ENCODE measurements at places on chromosomes 16 and 17.

- no peak for DNase-seq
Observed at GRCh38 chr17:74183411-74183810, 20.1 kb upstream of the RPL38 start.

DNA sequence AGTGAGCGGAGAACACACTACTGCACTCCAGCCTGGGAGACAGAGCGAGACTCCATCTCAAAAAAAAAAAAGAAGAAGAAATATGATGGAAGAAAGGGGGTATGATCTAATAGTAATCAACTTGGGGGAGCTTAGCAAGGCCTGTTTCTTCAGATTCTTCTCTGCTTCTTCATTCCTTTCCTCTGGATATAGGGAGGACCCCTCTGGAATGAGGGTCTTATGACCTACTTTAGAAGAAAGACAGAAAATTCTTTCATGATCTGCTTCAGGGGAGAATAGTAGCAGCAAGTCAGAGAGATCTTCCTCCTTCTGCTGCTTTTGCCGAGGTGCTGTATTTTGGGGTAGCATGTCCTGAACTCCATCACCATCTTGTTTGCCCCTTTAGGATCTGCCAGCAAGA is 44.9 kb upstream of the ETV4 start:
- no peak for DNase-seq

DNA sequence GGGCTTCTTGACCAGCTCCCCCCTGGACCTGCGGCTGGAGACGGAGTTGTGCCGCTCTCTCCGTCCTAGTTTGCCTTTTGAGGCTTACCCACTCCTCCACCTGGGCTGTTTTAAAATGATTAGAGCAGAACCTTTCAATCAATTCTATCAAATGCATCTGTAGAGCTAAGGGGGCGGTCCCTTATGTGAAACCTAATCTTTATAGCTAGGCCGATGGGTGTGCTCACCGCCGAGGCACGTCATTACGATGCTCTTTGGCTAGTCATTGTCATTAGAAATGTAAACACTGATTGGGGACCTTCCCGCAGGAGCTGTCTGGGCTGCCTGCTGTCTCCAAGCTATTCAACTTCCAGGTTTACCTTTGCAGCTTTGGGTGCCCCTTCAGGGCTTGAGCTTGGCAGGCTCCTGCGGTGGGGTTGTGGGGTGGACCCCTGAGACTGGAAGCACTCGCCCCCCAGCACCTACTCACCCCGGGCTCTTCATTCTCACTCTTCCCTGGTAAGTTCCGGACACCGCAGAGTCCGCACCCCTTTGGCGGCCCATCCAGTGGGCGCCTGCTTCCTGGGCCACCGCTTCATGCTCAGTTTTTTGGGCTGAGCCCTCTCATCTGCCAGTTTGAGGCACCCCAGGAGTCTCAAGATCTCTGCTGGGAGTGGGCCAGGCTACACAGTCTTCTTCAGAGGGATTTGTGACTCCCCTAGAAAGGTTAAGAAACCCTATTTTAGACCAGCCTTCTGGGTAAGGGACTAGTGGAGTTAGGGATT is 20.9 kb upstream of the IL17C start:
- DNase-seq = no peak

DNA sequence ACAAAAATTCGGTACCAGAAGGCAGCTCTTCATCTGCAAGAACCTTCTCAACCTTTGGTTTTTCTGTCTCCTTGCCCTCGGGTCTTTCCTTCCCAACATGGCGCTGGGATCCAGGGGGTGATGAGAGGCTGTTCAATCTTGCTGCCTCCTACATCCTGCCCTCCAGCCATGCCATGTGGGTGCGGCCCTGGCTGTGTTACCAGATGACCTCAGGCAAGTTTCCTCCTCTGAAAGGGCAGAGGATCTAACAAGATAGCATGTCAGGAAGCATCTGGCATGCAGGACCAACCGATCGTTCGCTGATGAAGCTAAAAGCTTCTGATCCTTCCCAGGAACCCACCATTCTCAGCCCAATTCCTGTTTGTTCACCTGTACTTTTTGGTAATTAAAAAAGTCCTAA is 36.8 kb upstream of the BCAR1 start:
- no peak for DNase-seq

GRCh38 chr17:43791589-43791988 is 11.4 kb downstream of the CFAP97D1 start:
- no peak for DNase-seq

GRCh38 chr17:65104541-65104940 is 32.6 kb upstream of the RGS9 start:
- no peak for DNase-seq

DNA sequence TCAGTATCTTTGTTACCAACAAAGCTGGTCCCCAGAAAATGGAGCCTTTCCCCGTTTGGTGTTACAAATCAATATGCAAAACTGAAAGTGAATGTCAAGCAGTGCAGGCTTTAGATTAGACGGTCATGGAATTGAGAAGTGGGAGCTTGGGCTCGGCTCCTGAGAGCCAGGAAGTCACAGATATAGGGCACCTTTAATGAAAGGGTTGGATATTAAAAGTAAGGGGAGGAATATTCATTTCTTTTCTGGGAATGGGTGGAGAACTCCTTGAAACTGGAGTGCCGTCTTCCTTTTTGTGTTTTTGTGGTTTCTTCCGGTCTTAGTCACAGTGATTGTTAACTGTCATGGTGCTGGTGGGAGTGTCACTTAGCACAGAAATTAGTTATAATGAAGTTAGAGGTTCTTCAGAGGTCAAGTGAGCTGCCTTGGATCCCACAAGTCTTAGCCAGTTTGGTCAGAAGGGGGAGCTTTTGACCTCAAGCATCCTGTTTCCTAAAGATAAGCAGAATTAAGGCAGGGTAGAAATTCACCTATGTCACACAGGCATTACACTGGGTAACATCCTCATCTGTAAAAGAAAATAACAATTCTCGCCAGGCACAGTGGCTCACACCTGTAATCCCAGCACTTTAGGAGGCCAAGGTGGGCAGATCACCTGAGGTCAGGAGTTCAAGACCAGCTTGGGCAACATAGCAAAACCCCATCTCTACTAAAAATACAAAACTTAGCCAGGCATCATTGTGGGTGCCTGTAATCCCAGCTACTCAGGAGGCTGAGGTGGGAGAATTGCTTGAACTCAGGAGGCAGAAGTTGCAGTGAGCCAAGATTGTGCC is 9.6 kb upstream of the EIF1 start:
- DNase-seq = peak; percentile 72

DNA sequence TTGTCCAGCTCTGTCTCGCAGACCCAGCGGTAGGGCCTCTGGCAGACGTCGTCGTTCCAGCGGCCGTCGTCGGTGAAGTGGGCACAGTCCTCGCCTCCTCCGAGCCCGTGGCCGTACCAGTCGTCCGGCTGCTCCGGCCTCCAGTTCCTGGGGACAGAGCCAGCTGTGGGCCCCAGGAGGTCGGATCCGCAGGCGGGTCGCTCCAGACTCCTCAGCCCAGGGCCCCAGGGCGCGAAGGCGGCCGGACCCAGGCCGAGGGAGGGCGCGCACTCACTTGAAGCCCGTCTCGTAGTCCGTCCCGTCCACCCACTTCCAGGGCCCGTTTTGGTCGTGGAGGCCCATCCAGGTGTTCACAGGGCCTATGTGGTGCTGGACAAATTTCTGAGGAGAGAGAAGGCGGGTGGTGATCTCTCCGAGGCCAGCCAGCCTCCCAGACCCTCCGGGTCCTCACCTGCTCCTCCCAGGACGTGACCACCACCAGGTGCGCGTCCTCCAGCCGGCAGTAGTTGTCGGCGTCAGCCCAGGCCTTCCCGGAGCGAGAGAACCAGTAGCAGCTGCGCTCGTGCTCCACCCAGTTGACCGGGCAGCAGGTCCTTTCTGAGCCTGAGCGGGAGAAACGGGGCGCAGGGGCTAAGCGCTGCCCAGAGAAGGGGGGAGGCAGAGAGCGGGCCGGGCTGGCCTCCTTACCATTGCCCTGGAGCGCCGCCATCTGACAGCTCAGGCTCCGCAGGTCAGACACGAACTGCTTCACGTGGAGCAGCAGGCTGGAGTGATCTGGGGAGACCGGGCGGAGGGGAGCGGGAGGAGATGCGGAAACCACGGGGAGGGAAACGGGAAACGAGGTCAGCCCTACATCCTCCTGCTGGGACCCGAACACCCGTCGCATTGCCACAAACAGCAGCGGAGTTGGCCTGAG is 5.2 kb downstream of the ASGR1 start:
- DNase-seq = peak; percentile 68

GRCh38 chr17:78745407-78746088 is 36.5 kb downstream of the CYTH1 start:
- peak; percentile 67 for DNase-seq

GRCh38 chr16:87515475-87516330 is 22.9 kb upstream of the ZCCHC14 start:
- no peak for DNase-seq

GRCh38 chr16:678858-679813 is 1.1 kb upstream of the STUB1 start:
- DNase-seq = peak; percentile 70

Measured in stimulated activated CD4-positive, alpha-beta T cell treated with anti-CD3 and anti-CD28 coated beads, Interleukin-15, amount 100 ng/mL, for 24 hours (primary cell).